Brain (organoid and tissue), 16 donors: ENCODE measurements at places on chromosomes 3 and 15.

- no peak for DNase-seq
Observed at GRCh38 chr15:34327906-34328305, 9.7 kb downstream of the SLC12A6 start.

- DNase-seq, result no peak
Observed at GRCh38 chr15:39542385-39543065, 38.4 kb upstream of the THBS1 start.

DNA sequence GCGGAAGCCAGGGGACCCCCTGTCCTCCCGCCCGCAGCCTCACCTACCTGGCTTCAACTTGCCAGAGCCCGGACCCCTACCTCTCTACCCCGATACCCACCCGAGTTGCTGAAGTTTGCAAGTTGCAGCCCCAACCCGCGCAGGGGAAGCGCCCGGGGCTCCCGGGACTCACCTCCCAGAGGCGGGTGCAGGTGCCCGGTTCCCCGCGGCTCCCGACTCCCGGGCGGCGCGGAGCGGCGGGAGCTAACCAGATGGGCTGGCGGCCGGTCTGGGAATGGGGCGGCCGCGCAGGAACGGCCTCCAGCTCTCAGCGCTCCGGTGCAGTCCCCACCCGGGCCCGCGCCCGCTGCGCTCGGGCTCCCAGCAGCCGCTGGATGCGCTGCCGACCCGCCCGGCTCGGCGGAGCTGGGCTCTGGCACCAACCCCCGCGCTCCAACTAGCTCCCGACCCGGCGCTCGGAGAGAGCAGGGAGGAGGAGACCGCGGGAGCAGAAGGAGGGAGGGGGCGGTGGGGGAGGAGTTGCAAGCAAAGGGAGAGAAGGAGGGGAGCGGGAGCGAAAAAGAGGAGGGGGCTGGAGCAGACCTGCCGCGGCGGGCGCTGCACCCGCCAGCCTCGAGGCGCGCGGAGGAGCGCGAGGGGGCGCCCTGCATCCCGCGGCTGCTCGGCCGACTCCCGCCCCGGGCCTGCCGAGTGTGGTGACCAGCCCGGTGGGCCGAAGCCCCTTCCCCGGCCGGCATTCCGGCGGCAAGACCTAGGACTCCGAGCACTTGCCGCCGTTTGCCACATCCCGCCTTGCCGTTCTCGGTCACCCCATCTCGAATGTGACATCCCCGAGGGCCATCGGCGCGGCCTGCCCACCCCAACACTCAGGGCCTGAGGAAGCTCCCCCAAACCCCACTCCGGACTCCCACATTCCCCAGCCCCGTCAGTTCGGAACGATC, at the start of gene SEMA5B:
SEMA5B (minus strand) TSS at position 472 of the 941 bp plus-strand sequence. CDS start 66,500 bp downstream, outside the sequence.
- peak; percentile 94 for DNase-seq

- DNase-seq, result no peak
Observed at GRCh38 chr3:194043516-194043915, 92.4 kb upstream of the HES1 start.

DNA sequence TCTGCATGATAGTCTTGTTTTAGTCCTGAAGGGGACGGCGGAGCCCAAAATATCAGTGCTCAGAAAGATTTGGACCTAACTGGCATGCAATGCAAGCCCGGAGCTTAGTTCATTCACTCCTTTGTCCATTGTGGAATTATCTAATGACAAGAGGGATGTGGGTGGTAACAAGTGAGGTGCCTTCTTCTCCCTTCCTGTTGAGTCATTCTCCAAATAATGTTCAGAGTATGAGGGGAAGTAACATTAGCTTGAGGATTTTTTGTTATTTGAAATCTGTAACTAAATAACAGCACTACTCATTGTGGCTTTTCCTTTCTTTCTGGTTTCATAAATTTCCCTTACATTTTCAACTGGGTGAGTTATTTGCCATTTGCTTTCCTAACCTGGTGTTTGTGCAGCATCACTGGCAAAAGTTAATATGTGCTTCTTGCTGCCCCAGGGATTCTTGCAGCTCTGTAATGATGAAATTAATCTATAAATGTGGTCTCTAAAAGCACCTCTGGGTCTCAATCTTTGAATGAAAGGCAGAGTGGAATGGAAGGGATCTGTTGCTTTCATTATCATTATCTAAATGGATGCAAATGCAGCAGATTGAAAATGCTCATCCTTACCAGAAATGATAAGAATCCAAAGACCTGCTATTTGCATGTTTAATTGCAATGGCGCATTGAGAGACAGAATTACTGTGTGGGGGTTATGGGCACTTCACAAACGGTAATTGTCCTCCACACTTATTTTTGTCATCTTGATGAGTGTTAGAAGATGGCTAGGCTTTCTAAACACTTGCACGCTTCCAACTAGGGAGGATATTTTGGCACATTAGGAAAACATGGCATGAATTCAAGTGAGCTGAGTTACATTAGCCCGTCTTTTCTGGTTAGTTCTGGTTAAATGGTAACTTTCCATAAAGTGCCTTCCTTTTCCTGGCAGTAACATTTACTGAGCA, 89.9 kb upstream of the MITF start:
- DNase-seq, result peak; percentile 78

DNA sequence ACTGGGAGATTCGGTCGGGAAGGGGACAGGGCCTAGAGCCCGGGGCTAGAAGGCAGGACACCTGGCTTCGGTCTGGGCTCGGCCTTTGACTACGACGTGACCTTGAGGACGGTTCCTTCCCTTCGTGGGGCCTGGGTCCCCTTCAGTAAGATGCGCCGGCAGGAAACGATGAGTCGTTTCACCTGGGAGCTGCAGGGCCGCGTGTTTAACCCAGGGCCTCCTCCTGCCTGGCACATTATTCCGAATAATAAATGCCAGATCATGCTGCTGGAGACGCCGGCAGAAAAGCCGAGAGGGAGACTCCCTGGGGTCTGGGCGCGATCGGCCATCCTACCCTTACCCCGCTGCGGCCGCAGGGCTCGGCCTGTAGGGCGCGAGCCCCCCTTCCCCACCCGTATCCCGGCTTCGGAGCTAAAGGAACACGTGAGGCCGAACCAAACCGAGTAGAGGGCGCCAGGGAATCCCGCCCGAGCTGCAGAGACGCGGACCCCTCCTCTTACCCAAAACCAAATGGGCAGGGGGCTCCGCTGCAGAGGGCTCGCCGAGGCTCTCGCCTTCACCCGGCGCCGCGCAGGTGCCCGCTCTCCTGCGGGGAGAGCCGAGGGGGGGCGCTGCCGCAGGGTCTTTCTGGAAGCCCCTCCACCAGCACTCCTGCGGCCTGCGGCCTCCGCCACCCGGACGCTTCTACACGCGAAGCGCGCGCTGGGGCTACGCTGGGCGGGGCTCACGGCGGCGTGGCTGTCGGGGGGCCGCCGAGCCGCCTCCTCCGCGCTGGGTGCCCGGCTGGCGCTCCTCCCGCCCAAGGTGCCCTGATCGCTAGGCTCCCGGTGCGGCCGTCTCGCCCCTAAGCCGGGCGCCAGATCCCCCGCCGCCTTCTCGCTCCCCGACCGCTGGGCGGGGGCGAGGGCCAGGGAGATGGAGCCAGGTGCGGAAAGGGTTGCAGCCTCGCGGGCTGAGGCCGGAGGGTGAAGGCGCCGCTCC, at the start of gene BDH1:
BDH1 (minus strand) TSS at position 688 of the 981 bp plus-strand sequence. CDS start 9,525 bp downstream, outside the sequence.
- peak; percentile 69 for DNase-seq

- no peak for DNase-seq
Observed at GRCh38 chr3:32607522-32607921, 36.9 kb upstream of the DYNC1LI1 start.

GRCh38 chr3:182746959-182747358, 46.3 kb upstream of the ATP11B start:
- DNase-seq, result no peak

DNA sequence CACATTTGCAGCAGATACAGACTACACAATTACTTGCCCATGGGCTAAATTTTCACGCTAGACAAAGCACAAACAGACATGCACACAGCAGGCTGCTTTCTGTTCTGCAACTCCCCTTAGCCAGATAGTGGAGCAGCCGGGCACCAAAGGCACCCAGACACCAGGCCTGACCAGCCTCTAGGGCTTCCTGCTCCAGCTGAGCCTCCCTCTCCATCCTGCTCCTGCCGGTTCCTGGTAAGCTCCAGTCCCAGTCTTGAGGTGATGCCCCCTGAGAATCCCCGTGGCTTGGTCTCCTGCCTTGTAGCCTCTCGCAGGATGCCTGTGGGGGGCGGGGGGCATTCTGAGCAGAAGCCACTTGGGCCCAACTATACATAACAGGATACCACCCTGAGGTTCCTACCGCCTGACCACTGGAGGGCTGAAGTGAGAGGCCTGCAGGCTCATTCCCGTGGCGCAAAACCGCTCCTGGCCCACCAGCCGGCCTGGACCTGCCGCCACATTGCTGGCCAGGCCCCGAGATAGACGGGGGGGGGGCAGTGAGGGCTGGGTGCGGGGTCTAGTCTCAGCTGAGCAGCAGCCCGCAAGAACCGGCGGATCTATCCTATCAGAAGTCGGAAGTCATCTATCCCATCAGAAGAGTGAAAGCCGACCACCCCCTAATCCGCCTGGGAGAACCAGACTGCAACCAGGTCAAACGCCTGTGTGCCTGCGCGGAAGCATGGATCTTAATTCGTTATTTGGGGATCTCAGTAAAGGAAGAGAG, 3.9 kb downstream of the FOXL2 start:
- no peak for DNase-seq

GRCh38 chr3:184604615-184605290, 43.2 kb downstream of the EPHB3 start:
- no peak for DNase-seq

- DNase-seq, result no peak
Observed at GRCh38 chr15:63403254-63403945, 21.8 kb upstream of the CA12 start.

- DNase-seq, result no peak
Observed at GRCh38 chr3:120113128-120114116, 19.2 kb upstream of the GSK3B start.

DNA sequence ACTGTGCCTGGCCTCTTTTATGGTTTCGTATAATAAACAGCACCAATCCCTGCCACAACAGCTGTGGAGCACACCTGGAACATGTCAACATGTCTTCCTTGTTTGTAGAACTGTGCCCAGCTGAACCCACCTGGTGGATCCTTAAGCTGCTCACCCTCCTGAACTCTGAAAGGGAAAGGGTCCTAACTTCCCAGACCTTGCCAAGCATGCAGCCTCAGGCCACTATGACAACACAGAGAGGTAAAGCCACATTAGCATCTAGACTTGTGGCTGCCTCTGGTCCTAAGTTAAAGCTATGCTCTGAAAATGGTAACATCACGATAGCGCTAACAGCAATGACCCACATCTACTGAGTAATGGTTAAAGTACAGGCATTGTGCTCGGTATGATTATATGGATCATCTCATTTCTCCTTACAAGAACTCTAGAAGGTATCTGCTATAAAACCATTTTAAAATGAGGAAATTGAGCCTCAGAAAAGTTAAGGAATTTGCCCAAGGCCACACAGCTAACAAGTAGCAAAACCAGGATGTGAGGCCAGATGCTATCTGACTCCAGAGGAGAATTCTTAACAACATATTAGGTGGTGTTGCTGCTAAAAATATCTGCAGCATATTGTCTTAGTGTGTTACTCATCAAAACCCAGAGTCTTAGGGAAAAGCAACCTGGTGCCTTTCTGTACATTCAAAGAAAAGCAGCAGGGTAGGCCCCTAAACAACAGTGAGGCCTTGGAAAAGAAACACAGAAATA, 23.1 kb upstream of the HERC1 start:
- DNase-seq, result no peak

DNA sequence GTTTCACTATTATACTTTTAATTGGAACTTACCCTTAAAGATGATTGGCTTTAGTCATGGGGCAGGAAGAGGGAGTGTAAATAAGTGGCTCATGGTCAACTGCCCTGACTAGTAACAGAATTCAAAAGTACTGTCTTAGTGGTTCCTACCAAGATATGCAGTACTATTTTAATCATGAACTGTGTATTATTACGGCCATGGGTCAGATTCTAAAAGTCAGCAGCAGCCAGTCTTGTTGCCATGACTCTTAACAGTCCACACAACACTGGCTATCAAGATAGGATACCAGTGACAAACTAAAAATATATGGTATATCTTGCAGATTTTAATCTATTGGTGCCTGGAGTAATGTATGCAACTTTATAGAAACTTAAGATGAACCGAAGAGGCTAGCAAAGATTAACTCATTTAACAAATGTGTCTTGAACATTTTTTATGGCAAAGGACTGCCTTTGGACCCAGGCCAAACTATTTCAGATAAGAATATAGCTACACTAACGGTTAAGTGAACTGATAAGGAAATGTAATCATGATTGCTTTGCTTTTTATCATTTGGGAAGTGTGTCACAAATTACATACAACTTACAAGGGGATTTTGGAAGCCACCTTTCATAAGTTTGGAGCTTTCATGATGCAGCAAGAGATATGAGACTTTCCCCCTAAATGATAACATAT, 163.7 kb downstream of the TCF12 start:
- peak; percentile 13 for DNase-seq

DNA sequence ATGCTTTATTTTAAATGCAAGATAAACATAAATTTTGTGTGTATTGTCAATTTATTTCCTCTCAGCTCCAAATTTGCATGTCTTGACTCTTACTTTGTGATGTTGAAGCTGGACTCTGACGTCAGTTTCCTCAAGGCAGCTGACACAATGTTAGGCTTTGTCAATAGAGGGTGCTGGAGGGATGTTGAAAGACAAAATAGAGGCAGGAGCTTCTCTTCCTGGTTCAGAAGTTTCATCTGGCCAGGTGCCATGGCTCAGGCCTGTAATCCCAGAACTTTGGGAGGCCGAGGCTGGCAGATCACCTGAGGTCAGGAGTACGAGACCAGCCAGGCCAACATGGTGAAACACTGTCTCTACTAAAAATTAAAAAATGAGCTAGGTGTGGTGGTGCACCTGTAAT, 408.6 kb downstream of the GBE1 start:
- peak; percentile 24 for DNase-seq

GRCh38 chr15:90002428-90002844, 1.3 kb downstream of the ZNF710 start:
- DNase-seq, result peak; percentile 65

DNA sequence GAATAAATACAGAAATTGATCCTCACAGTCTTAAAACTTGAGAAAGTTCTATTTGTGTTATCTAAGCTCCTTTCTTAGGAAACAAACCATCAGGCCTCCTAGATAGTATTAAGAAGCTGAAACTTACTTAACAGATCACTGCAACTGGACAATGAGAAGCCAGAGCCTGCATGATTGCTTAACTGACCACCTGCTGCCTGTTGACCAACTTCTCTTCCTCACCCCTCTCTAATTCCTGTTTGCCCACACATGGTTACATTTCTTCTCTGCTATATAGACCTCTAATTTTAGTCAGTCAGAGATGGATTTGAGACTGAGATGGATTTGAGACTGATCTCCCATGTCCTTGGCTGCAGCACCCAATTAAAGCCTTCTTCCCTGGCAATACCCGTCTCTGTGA, 13.5 kb downstream of the CCPG1 start:
- DNase-seq, result no peak

DNA sequence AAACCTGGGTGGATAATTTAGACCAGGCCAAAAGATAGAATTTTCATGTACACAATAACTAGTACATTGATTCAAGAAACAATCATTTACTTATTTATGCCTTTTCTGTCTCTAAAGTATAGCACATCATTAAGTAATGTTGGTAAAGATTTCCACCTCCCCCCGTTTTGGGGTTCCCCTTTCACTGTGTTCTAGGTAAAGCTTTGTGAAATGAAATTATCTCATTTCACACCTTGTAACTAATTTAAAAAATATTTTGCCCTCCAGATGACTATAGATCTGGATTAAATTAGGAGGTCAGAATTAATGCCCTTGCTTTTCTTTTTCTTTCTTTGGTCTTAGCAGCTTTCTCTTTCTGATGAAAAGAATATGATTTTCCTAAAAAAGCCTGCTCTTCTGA, 328.5 kb upstream of the TBC1D5 start:
- no peak for DNase-seq

GRCh38 chr3:188309437-188310269, 155.7 kb downstream of the LPP start:
- no peak for DNase-seq
